ENCODE measurements at places on chromosomes 2 and 18. TPM values are rescaled to one million over a fixed set of nuclear protein-coding genes. Genes with fewer than 3 reads are reported as not detected.

The TMEM247 gene
- not detected for total RNA-seq

The ERICH2 gene
- total RNA-seq: 2.0 TPM

- no peaks in the 10 kb centered on the region for H3K36me3 ChIP-seq
- H3K27ac ChIP-seq: no peak overlapping the region
- H3K4me1 ChIP-seq: peaks cover 4% of the 10 kb centered on the region
- no peak for DNase-seq
- no peaks in the 10 kb centered on the region for H3K27me3 ChIP-seq
- H3K4me3 ChIP-seq: no peak overlapping the region
Observed at GRCh38 chr2:111231532-111232252, 111.0 kb downstream of the BCL2L11 start.

DNA sequence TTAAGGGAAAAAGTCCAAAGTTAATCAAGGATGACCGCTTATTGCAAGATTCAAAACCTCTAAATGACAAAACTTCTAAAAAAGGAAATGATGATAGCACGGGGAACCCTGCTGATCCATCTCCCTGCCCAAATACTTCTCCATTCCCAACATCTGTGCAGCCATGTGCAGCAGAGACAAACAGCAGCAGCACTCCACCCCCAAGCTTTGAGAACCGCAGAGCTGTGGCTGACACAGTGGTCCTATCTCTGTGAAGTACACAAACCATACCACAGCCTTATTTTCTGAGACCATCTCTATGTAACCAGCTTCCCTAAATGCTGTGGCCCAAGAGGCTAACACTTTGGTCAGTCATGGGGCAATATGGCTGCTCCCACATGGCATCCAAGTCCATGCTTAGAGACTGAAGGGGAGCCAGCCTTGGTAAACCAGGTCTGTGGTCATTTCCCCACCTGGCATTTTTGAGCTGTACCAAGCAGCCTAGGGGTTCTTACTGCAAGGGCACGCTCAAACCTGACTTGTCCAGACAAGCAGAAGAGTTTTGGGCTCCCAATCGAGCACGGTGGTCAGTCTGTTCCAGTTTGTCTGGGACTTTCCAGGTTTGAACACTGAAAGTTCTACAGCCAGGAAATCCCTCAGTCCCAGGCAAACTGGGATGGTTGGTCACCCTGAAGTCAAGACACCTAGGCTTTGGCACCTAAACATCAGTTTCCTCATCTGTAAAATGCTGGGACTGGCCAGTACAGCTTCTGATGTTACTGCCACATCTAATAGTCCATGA, 17.1 kb upstream of the NFE2L2 start:
- H3K27me3 ChIP-seq: no peaks in the 10 kb centered on the region
- H3K4me3 ChIP-seq: no peak overlapping the region
- H3K36me3 ChIP-seq: no peaks in the 10 kb centered on the region
- no peak overlapping the region for H3K27ac ChIP-seq
- DNase-seq: no peak
- H3K4me1 ChIP-seq: no peaks in the 10 kb centered on the region

- H3K36me3 ChIP-seq: no peaks in the 10 kb centered on the region
- H3K27me3 ChIP-seq: no peaks in the 10 kb centered on the region
- no peak overlapping the region for H3K27ac ChIP-seq
- H3K4me1 ChIP-seq: peaks cover 31% of the 10 kb centered on the region
Observed at GRCh38 chr2:65411056-65411795, 21.2 kb downstream of the SPRED2 start.

GRCh38 chr2:170887896-170888295, 41.2 kb upstream of the GORASP2 start:
- H3K4me3 ChIP-seq: no peak overlapping the region
- H3K4me1 ChIP-seq: no peaks in the 10 kb centered on the region
- no peaks in the 10 kb centered on the region for H3K27me3 ChIP-seq
- no peaks in the 10 kb centered on the region for H3K36me3 ChIP-seq

GRCh38 chr2:16335947-16336346, 329.7 kb downstream of the CYRIA start:
- DNase-seq: no peak
- H3K36me3 ChIP-seq: no peaks in the 10 kb centered on the region
- H3K27me3 ChIP-seq: no peaks in the 10 kb centered on the region
- H3K27ac ChIP-seq: no peak overlapping the region
- no peak overlapping the region for H3K4me3 ChIP-seq
